Thoracic aorta (tissue), 2 donors: ENCODE measurements at places on chromosomes 13 and 19.

DNA sequence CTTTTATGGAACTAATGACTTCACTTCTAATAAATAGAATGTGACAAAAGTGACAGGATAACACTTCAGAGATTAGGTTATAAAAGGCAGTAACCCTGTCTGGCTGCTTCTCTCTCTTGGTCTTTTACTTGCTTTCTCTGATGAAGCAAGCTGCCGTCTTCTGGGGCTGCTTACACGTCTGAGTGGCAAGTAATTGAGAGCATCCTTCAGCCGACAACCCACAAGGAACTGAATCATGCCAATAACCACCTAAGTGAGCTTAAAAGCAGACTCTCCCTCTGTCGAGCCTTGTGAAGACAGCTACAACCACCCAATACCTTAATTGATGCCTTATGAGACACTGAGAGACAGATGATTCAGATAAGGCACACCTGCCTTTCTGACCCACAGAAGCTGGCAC, 1091.2 kb downstream of the SLITRK1 start:
- no peak for DNase-seq

DNA sequence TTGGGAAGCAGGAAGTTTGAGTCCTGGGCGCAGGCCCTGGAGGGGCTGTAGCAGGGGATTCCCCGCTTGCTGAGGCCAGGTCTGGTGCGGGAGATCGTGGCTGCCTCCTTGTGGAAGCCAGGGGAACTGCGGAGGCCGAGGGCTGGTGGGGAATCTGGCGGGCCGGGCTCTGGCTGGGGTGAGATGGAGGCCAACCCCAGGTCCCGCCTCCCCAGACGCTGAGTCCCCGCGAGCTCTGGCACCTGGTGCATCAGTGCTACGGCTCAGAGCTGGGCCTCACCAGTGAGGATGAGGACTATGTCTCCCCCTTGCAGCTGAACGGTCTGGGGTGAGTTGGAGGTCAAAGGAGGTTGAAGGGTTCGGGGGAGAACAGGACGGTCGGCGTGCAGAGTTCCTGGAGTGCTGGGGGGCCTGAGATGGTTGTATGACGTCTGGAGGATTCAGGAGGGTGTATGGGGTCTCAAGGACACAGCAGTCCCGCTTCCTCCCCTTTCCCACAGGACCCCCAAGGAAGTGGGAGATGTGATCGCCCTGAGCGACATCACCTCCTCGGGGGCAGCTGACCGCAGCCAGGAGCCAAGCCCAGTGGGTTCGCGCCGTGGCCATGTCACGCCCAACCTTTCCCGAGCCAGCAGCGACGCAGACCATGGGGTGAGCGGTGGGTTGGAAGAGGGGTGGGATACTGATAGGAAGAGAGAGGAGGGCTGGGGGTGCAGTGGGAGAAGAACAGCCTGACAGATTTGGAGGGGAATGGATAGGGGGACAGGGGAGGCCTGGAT, 13.1 kb downstream of the GRAMD1A start:
- DNase-seq = peak; percentile 46

DNA sequence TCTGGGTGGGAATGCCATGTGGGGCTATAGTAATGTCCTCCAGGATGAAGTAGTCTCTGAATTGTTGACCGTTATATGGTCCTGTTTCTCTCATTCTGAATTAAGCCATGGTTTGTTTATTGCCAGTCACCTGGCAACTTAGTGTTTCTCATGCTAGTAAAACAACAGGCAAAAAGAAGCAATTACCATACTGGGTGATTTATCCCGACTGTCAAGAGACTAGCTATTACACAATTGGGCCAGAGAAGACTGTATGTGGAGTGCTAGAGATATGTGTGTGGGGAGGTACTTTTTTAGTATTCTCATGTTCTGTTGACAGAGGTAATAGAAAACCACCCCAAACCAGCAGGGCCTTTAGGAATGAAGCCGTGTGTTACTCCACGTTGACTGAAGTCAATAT, 258.2 kb downstream of the TDRD3 start:
- no peak for DNase-seq

GRCh38 chr13:37546087-37546486, 52.5 kb downstream of the POSTN start:
- DNase-seq = no peak

GRCh38 chr13:50742353-50742752, 101.1 kb downstream of the DLEU7 start:
- DNase-seq = no peak

- DNase-seq = no peak
Observed at GRCh38 chr19:35117116-35117515, 1.5 kb downstream of the FXYD3 start.

GRCh38 chr19:20660473-20661140, 764 bp downstream of the ZNF626 start:
- no peak for DNase-seq

DNA sequence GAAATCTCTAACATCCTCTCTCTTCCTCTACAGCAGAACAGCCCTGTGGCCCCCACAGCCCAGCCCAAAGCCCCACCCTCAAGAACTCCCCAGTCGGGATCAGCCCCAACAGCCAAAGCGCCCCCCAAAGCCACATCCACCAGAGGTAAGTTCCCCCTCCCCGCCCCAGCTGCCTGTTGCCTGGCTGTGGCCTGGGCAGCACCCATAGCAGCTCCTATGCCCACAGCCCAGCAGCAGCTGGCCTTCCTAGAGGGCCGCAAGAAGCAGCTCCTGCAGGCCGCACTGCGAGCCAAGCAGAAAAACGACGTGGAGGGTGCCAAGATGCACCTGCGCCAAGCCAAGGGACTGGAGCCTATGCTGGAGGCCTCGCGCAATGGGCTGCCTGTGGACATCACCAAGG, 14.5 kb downstream of the CC2D1A start:
- no peak for DNase-seq

DNA sequence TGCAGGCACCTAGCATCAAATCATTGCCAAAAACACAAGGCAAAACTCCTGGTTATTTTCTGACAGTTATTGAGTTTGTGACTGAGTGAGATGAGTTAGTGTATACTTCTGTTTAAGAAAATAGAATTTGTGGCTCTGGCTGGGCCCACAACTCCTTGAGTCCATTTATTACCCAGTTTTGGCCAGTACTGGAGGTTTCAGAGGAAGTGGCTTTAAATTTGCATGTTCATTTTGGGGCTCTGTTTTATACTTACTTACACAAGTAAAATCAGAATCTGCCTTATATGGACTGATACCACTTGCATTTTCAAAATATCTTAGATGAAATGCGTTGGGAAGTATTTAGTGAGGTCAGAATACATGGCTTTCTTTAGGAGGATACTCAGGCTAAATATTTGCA, 29.0 kb downstream of the TNFSF11 start:
- no peak for DNase-seq

DNA sequence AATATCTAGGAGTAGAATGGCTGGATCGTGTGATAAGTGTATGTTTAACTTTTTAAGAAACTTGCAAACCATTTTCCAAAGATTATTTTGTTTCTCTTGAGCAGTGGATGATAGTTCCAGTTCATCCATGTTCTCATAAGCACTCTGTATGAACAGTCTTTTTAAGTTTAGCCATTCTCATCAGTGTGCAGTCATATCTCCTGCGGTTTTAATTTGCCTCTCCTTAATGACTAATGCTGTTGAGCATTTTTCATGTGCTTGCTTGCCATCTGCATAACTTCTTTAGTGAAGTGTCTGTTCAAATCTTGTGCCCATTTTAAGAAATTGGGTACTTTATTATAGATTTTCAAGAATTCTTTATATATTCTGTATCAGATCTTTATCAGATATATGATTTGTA, 58.6 kb downstream of the WASF3 start:
- no peak for DNase-seq

DNA sequence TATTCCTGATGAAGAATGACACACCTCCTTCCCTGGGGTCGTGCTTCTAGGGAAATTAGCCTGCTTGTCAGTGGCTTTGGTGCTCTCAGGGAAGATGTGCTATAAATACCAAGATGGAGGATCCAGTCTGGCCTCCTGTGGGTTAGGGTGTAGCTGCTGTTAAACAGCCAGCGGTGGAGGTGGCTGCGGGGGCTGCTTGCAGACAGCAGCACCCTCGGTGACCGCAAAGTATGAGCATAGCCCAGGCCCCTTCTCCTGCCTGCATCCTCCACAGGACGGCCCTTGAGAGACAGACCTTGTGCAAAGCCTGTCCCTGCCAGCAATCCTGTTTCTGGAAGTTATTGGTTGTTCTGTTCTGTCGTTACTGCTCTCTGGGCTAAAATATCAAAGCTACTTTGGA, 11.4 kb downstream of the VSTM2B start:
- no peak for DNase-seq

- DNase-seq = no peak
Observed at GRCh38 chr19:41166944-41167804, 25.8 kb upstream of the CYP2S1 start.

GRCh38 chr13:113207890-113208420, 514 bp downstream of the PCID2 start:
- no peak for DNase-seq

GRCh38 chr13:26899202-26899601, 138.6 kb upstream of the GPR12 start:
- DNase-seq = no peak

DNA sequence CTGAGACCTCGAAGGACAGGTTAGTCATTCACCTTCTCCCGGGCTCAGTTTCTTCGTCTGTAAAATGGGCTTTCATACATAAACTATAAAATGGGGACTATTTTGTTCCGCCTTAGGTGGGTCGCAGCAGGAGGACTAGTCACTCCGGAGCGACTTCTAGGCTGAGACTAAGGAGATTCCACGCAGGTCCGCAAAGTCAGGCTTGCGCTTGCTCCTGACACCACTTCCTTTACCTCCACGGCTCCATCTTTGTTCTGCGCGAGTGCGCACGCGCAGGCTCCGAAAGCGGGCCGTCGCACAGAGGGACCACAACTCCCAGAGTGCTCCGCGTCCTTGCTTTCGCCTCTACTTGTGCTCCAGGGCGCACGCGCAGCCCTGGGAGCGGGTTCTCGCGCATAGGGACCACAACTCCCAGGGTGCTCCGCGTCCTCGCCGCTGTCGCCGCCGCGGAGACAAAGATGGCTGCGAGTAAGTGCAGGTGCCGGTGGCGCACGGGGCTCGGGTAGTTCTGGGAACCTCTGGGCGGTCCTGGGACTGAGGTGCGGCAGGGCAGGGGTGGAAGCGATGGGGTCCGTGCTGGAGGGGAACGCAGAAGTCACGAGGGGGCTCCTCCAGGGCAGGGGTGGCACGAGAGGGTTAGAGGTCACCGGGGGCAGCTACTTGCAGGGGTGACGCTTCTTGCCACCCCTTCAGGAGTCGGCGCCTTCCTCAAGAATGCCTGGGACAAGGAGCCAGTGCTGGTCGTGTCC, at the start of gene NDUFA3:
Gene NDUFA3, plus strand, starts transcription at position 435 of the 749 bp plus-strand sequence. Its CDS starts 24 bp downstream, at position 459.
- peak; percentile 89 for DNase-seq

DNA sequence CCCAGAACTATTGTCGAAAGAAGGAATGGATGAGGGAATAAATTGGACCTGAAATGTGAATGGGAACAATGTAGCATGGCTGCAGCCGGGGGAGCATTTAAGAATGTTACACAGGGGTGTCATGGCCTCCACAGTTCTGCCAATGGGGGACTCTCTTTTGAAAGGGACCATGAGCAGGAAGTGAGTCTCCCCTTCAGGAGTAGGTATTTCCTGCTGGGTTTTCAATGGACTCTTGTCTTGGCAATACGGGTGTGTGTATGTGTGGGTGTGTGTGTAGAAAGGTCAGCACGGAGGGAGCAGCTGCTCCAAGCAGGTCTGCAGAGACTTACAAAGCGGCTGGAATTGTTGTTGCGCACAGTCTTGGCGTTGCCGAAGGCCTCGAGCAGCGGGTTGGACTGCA, 24.4 kb downstream of the MYO1F start:
- DNase-seq = no peak

- no peak for DNase-seq
Observed at GRCh38 chr19:33134571-33135041, 2.7 kb downstream of the WDR88 start.

GRCh38 chr19:11091703-11092153, 2.5 kb downstream of the LDLR start:
- DNase-seq = peak; percentile 57

DNA sequence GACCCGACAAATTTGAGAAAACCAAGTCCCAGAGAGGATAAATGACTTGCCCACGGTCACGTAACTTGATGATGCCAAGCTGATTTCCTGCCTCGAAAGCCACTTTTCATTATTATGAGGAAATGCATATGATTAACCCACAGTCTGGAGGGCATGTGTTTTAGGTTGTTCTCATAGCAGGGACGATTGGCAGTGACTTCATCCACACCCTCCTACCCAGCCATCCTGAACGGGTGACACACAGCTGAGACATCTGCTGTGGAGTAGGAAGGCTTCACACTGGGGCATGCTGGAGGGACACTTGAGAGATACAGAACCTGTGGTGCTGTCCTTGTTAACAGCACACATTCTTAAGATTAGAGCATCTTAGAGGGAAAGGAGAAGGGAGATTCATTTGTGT, 65.4 kb upstream of the WDFY2 start:
- no peak for DNase-seq

DNA sequence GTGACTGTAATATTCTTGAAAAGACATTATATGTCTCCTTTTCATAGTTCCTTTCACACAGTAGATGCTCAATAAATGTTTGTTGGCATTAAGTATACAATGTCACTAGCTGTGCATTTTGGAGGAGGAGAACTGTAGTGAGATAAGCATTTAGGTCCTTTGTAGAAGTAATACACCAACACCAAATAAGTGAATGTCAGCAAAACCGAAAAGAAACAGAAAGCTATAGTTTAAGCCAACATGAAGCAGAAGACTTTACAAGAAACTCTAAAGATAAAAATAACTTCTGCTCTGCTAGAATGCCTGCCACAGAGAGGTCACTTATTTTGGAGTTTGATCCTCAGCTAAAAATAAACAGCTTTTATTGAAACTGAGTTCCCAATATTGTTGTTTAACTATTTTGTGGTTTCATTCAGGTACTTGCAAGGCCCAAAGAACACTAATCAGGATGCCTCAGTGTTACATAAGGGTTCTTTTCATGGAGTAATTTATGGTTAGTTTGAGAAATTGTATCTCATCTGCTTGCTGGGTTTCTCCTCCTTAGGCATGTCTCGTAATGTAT, 86.2 kb downstream of the STARD13 start:
- no peak for DNase-seq

- no peak for DNase-seq
Observed at GRCh38 chr19:49954092-49954829, 6.7 kb downstream of the SIGLEC11 start.

- no peak for DNase-seq
Observed at GRCh38 chr13:98677398-98677797, 75.1 kb downstream of the SLC15A1 start.

DNA sequence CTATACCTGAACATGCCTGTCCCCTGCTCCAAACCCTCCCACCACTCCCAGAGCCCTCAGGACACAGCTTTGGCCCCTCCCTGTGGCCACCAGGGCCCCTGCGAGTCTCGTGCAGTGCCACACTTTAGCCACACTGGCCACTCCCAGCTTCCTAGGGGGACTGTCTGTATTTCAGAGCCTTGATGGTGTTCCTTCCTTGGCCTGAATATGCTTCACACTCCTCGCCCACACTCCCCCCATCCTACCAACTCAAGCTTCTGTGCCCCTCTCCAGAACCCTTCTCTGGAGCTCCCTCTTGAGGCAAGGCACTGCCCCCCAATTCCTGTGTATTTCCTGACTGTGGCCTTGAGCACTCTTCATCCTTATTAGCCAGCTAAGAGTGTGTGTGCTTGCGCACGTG, 80.2 kb downstream of the DPF1 start:
- no peak for DNase-seq

- DNase-seq = no peak
Observed at GRCh38 chr13:26280295-26280694, 26.4 kb downstream of the CDK8 start.
